IMR-90 (cell line): ENCODE measurements at places on chromosomes 4 and X. TPM values are rescaled to one million over a fixed set of nuclear protein-coding genes. Genes with fewer than 3 reads are reported as not detected.

DNA sequence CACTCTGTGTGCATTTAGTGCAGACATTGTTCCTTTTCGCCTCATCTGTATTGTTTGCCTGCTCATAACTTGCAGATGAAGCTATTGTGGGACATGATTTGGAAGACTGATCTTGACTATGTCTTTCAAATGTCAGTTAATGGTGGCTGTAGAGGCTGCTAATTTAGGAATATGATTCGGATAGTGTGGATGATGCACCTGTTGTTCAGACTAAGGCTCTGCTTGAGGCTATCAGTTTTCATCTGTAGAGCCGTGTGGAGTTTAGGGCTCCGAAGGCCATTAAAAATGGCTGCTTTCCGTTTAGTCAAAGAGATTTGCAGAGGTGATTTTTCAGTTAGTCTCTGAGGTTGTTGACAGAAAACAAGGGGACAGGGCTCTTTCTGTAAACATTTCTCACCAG is 102.0 kb downstream of the GBA3 start:
- no peak for DNase-seq
- H3K36me3 ChIP-seq = no peaks in the 10 kb centered on the region
- no peak overlapping the region for H3K27ac ChIP-seq
- H3K4me1 ChIP-seq = no peaks in the 10 kb centered on the region

- no peak overlapping the region for H3K27ac ChIP-seq
- H3K4me3 ChIP-seq = no peak overlapping the region
- DNase-seq = peak; percentile 31
These were observed 109.4 kb downstream of the GPR143 start for GRCh38 chrX:9656277-9656676.

DNA sequence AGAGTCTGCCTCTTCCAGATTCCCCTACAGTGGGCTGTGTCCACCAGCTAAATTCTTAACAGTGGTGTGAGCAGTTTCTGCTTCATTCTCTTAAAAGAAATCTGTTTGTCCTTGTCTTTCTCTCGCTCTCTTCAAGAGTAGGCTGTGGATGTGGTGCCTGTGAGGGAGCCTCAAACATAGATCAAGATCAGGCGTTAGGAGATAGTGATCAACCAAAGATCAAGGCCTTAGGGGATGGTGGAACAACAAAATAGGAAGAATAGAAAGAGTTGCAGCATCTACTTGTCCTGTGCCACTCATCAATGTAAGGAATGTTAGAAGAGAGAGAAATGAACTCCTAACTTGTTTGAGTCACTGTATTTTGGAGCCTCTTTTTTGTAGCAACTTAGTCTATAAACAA is 144.2 kb downstream of the AASDH start:
- H3K4me1 ChIP-seq = no peaks in the 10 kb centered on the region
- no peaks in the 10 kb centered on the region; the same call in none of the 2 replicates for H3K27me3 ChIP-seq
- DNase-seq = no peak
- H3K36me3 ChIP-seq = no peaks in the 10 kb centered on the region
- H3K27ac ChIP-seq = no peak overlapping the region

- no peaks in the 10 kb centered on the region for H3K36me3 ChIP-seq
- H3K4me1 ChIP-seq = no peaks in the 10 kb centered on the region; the same call in 1 of the 2 replicates
- peak overlapping the region; percentile 97 for H3K27ac ChIP-seq
- no peak for DNase-seq
- H3K27me3 ChIP-seq = peaks cover 2% of the 10 kb centered on the region; the same call in 1 of the 2 replicates
These were observed 731 bp upstream of the AMMECR1 start for GRCh38 chrX:110318664-110318968.

- H3K36me3 ChIP-seq = no peaks in the 10 kb centered on the region
- H3K4me1 ChIP-seq = no peaks in the 10 kb centered on the region
- H3K4me3 ChIP-seq = no peak overlapping the region
These were observed 161.7 kb downstream of the BRWD3 start for GRCh38 chrX:80648023-80648422.

DNA sequence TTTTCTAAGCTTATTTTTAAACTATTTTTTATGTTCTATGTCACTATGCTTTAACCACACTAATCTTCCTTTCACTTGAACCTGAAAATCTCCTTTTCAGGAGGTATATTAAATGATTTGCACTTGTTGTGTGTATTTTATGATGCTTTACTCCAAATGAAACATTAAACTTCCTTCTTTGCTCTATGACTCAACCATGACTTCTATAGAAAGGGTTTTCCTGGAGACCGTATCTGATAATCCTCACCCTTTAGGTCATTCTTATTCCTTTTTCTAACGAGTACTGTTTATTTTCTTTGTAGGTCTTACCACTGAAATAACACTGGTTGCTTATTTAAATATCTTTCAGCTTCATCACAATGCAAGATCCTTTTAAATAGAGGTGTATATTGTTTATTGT is 1163.2 kb downstream of the PCDH18 start:
- H3K27ac ChIP-seq = no peak overlapping the region
- H3K36me3 ChIP-seq = no peaks in the 10 kb centered on the region
- no peaks in the 10 kb centered on the region for H3K4me1 ChIP-seq
- DNase-seq = peak; percentile 26

- H3K27me3 ChIP-seq = no peaks in the 10 kb centered on the region; the same call in 1 of the 2 replicates
- no peak for DNase-seq
- no peak overlapping the region for H3K27ac ChIP-seq
These were observed 10.4 kb downstream of the CORIN start for GRCh38 chr4:47827343-47828047.

DNA sequence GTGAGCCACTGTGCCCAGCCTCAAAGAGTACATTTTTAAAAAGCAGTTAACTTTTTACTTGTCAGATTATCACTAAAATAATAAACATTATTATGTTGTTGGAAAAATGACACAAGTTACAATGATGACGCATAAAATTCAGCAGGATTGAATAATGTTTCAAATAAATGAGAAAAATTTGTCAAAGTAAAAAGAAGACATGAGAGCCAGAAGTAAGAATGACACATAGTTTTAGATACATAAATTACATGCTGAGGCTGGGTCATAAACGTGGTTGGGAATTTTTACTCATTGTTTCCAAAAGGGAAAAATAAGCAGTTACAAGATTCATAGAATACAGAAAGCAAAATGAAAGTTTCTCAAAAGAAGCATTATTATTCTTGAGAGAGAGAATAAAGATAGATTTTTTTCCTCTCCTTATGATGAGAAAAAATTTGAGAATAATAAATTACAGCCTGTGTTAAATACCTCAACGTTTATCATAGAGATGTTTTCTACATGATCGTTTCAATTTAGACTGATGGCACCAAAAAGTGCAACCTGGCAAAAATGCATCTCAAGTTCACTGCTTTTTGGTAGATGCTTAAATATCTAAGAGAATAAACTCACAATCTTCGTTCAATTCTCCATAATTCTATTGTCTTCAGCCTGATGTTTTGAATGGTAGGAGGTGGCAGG is 40.4 kb downstream of the GUCY1B1 start:
- DNase-seq = peak; percentile 47
- H3K4me3 ChIP-seq = no peak overlapping the region
- H3K27ac ChIP-seq = no peak overlapping the region
- no peaks in the 10 kb centered on the region for H3K27me3 ChIP-seq

GRCh38 chr4:183987987-183988392 is 82.9 kb downstream of the STOX2 start:
- peak overlapping the region; percentile 34 for H3K4me3 ChIP-seq
- no peaks in the 10 kb centered on the region for H3K27me3 ChIP-seq
- peaks cover 18% of the 10 kb centered on the region for H3K4me1 ChIP-seq
- DNase-seq = peak; percentile 95

ZNF185 gene
- 6.2 and 6.3 TPM in 2 replicates for polyA plus RNA-seq

DNA sequence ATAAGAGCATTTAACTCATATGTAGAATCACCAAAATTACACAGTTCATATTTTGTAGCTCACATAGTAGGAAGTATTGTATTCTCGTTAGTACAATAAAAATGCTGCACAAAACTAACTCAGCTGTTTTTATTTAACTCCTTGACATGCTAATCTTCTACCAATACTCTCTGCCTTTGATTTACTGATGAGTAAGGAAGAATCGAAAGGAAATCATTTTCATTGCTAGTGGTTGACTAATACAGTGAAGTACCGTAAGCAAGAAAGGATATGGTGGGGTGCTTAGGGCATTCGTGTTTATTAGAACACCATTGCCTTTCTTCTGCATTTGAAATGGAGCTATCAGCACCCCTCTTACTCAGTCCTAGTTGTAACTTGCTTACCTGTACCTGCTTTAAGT is 1239.1 kb upstream of the TENM3 start:
- no peaks in the 10 kb centered on the region for H3K36me3 ChIP-seq
- no peak overlapping the region for H3K4me3 ChIP-seq
- H3K4me1 ChIP-seq = no peaks in the 10 kb centered on the region
- no peak for DNase-seq
- H3K27me3 ChIP-seq = no peaks in the 10 kb centered on the region

- H3K27ac ChIP-seq = no peak overlapping the region
- H3K4me1 ChIP-seq = no peaks in the 10 kb centered on the region
- peaks cover 5% of the 10 kb centered on the region; the same call in 1 of the 2 replicates for H3K27me3 ChIP-seq
- DNase-seq = no peak
- no peaks in the 10 kb centered on the region for H3K36me3 ChIP-seq
- no peak overlapping the region for H3K4me3 ChIP-seq
These were observed 7.8 kb upstream of the HPSE start for GRCh38 chr4:83342476-83342875.

DNA sequence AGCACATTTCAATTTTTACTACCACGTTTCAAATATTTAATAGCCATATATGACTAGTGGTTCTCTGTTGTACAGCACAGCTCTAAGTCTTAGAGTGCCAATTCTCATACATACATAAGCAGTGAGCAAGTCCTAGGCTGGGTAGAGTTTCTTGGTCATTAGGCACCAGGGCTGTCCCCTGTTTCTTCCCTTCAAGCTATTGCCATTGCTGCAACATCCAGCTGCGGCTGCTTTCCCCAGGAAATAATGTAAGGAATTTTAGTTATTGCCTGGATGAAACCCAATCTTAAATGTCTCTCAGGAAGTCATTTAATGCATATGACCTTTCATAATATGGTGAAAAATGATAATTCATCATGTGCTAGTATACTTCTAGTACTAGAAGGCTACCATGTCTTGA is 74.1 kb upstream of the PPP3CA start:
- peak; percentile 1 for DNase-seq
- H3K27ac ChIP-seq = no peak overlapping the region
- no peak overlapping the region for H3K4me3 ChIP-seq
- H3K36me3 ChIP-seq = no peaks in the 10 kb centered on the region
- no peaks in the 10 kb centered on the region for H3K27me3 ChIP-seq
- H3K4me1 ChIP-seq = no peaks in the 10 kb centered on the region

- no peak overlapping the region for H3K4me3 ChIP-seq
- peak overlapping the region; percentile 82 for H3K27ac ChIP-seq
- peak; percentile 95 for DNase-seq
- no peaks in the 10 kb centered on the region for H3K27me3 ChIP-seq
- no peaks in the 10 kb centered on the region for H3K36me3 ChIP-seq
These were observed 189.6 kb downstream of the BCOR start for GRCh38 chrX:39907964-39908661.

NUDT10 gene
- 0.79 and 0.91 TPM in 2 replicates for polyA plus RNA-seq

DNA sequence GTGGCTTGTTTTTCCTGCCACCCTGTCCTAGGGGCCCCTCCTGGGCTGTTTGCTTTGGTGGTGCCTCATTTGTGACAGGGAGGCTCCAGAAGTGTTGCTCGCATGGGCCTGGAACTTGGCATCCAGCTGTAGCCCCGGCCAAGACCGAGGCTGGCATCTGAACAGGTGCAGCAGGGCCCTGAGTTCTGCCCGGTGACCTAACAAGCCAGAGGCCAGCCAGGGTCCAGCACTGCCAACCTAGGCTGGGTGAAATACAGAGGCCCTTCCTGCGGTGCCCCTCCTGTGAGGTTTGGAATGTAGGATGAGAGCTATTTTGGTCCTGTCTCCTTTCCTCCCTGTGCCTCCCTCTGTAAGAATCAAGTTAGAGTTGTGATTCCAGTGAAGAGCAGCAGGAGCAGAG is 58.5 kb downstream of the STARD8 start:
- no peak for DNase-seq
- H3K36me3 ChIP-seq = no peaks in the 10 kb centered on the region
- no peaks in the 10 kb centered on the region for H3K4me1 ChIP-seq
- peaks cover 14% of the 10 kb centered on the region; the same call in 1 of the 2 replicates for H3K27me3 ChIP-seq

- H3K4me3 ChIP-seq = peak overlapping the region; percentile 53
- no peaks in the 10 kb centered on the region for H3K27me3 ChIP-seq
- H3K36me3 ChIP-seq = no peaks in the 10 kb centered on the region
- peak overlapping the region; percentile 78 for H3K27ac ChIP-seq
- H3K4me1 ChIP-seq = peaks cover 9% of the 10 kb centered on the region
These were observed 767 bp upstream of the SMIM20 start for GRCh38 chr4:25913056-25913850.

HELT gene
- not detected in 2 replicates for polyA plus RNA-seq

DRP2 gene
- 6.4 and 7.9 TPM in 2 replicates for polyA plus RNA-seq

CTAG1A gene
- polyA plus RNA-seq = not detected in 2 replicates

DNA sequence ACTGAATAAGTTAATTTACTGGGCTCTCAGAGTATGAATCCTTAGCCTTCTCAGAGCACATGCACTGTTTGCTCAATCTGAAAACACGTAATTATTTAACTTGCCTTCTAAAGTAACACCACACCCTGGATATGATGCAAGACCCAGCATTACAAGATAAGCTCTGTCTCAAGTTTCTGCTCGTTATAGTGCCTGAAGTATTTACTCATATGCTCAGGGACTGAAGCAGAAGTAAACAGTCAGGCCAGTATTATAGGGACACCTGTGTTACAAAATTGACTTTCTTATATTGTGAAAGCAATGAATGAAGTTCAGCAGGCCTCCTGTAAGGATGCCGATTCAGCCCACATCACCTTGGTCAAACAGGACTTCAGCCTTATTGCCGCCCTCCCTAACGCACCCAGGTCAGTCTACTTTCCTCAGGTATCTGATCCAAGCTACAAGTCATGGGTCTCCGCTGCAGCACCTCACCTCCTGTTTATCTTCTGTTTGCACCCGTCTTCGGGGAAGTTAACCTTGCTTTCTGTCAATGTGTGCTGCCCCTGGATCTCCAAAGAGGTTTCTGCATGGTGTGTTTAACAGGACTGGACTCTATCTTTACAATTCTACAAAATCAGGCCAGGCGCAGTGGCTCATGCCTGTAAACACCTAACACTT is 42.8 kb upstream of the KLF3 start:
- peak overlapping the region; percentile 5; the same call in 1 of the 2 replicates for H3K27ac ChIP-seq
- H3K27me3 ChIP-seq = no peaks in the 10 kb centered on the region; the same call in 1 of the 2 replicates

BTC gene
- not detected in 2 replicates for polyA plus RNA-seq

GRCh38 chr4:87005369-87005689 is 70.5 kb downstream of the AFF1 start:
- no peaks in the 10 kb centered on the region for H3K27me3 ChIP-seq
- no peaks in the 10 kb centered on the region for H3K36me3 ChIP-seq
- no peak overlapping the region for H3K27ac ChIP-seq
- peaks cover 6% of the 10 kb centered on the region for H3K4me1 ChIP-seq
- H3K4me3 ChIP-seq = no peak overlapping the region

GABRQ gene
- 0.03 TPM in 2 replicates for polyA plus RNA-seq
